Articular chondrocyte of knee joint (primary cell): ENCODE measurements at places on chromosomes 5 and 9. TPM values are rescaled to one million over a fixed set of nuclear protein-coding genes. Genes with fewer than 3 reads are reported as not detected.

The N4BP3 gene
- total RNA-seq = 0.26 and 0.32 TPM in 2 replicates

The LCN12 gene
- not detected in 2 replicates for total RNA-seq

The CERT1 gene
- total RNA-seq = 45.1 and 48.7 TPM in 2 replicates

The PMPCA gene
- 37.2 and 47.0 TPM in 2 replicates for total RNA-seq

The ZER1 gene
- 21.2 and 28.9 TPM in 2 replicates for total RNA-seq

The C1QTNF2 gene
- total RNA-seq = 1.4 and 1.8 TPM in 2 replicates

The BTF3 gene
- 354 and 380 TPM in 2 replicates for total RNA-seq

The NOP16 gene
- 9.4 and 10.7 TPM in 2 replicates for total RNA-seq

The PCDHB6 gene
- total RNA-seq = 0.65 and 0.97 TPM in 2 replicates

The SEMA6A gene
- 0.32 and 0.39 TPM in 2 replicates for total RNA-seq

The ANKRD31 gene
- total RNA-seq = 0.13 and 0.65 TPM in 2 replicates

The SLC36A3 gene
- not detected in 2 replicates for total RNA-seq

The SPATA31A6 gene
- total RNA-seq = not detected in 2 replicates

The ARID3C gene
- 0.26 TPM in 1 of 2 replicates, not detected in the other for total RNA-seq

The UHRF2 gene
- total RNA-seq = 94.6 and 106 TPM in 2 replicates

The GRAMD2B gene
- total RNA-seq = 17.6 and 19.2 TPM in 2 replicates

The NCS1 gene
- 26.7 and 29.3 TPM in 2 replicates for total RNA-seq

The FAT2 gene
- under 0.01 and 0.11 TPM in 2 replicates for total RNA-seq

The TICAM2 gene
- total RNA-seq = 11.2 and 19.7 TPM in 2 replicates

The SOHLH1 gene
- not detected in 2 replicates for total RNA-seq

The SLC4A9 gene
- total RNA-seq = not detected in 2 replicates

The OSMR gene
- 145 and 202 TPM in 2 replicates for total RNA-seq

The SLC22A4 gene
- total RNA-seq = 6.1 and 9.5 TPM in 2 replicates

The CAMK4 gene
- total RNA-seq = 0.11 and 0.91 TPM in 2 replicates

The CDH9 gene
- total RNA-seq = not detected in 2 replicates

The FCN2 gene
- total RNA-seq = not detected in 2 replicates

The TRMO gene
- 22.3 and 29.4 TPM in 2 replicates for total RNA-seq

The IFNB1 gene
- not detected in 2 replicates for total RNA-seq

The MUSK gene
- total RNA-seq = 0.39 and 0.97 TPM in 2 replicates

The IFNA13 gene
- total RNA-seq = 0.11 TPM in 1 of 2 replicates, not detected in the other

The TNFSF8 gene
- not detected in 2 replicates for total RNA-seq

The TNC gene
- total RNA-seq = 1,433 and 1,460 TPM in 2 replicates

The SPAAR gene
- total RNA-seq = 0.26 and 0.54 TPM in 2 replicates

The MYMK gene
- not detected in 2 replicates for total RNA-seq

The TLX3 gene
- total RNA-seq = not detected in 2 replicates

The LCN1 gene
- total RNA-seq = not detected in 2 replicates

The ZNF454 gene
- 2.5 and 3.0 TPM in 2 replicates for total RNA-seq

The NUTM2G gene
- not detected in 2 replicates for total RNA-seq

The RAD50 gene
- total RNA-seq = 43.8 and 52.6 TPM in 2 replicates

The DBH gene
- total RNA-seq = under 0.01 TPM in 1 of 2 replicates, not detected in the other

The NR4A3 gene
- 1.7 and 2.2 TPM in 2 replicates for total RNA-seq

The ECSCR gene
- total RNA-seq = 0.52 and 1.5 TPM in 2 replicates

The PCDHA9 gene
- total RNA-seq = 0.11 and 0.26 TPM in 2 replicates

The EPB41L4B gene
- 11.4 and 17.0 TPM in 2 replicates for total RNA-seq

The GLRX gene
- 141 and 196 TPM in 2 replicates for total RNA-seq

The LPAR1 gene
- 212 and 263 TPM in 2 replicates for total RNA-seq

The SPATA31D4 gene
- total RNA-seq = not detected in 2 replicates

The ASPN gene
- total RNA-seq = 17.0 and 21.8 TPM in 2 replicates

The SNCB gene
- total RNA-seq = not detected in 2 replicates

The ADAMTS6 gene
- total RNA-seq = 113 and 165 TPM in 2 replicates

The GDA gene
- total RNA-seq = not detected in 2 replicates

The CRHBP gene
- not detected in 2 replicates for total RNA-seq

The HAVCR2 gene
- total RNA-seq = 0.26 and 0.43 TPM in 2 replicates

The TIGD6 gene
- 6.7 and 7.8 TPM in 2 replicates for total RNA-seq
